ENCODE measurements at places on chromosomes 12 and 14. TPM values are rescaled to one million over a fixed set of nuclear protein-coding genes. Genes with fewer than 3 reads are reported as not detected.

TEX22 gene
- 3.7 TPM for total RNA-seq

PLA2G1B gene
- total RNA-seq: not detected

SLC7A7 gene
- total RNA-seq: 0.36 TPM

RAP1B gene
- 328 TPM for total RNA-seq

BICD1 gene
- 16.6 TPM for total RNA-seq

All from natural killer cell treated with Interleukin-12 subunit alpha and Interleukin-12 subunit beta and Interleukin-15 and Interleukin-18, amount 100 ng/mL, for 72 hours (primary cell).